GDM1 (cell line): ENCODE measurements at places on chromosomes 1 and 21.

GRCh38 chr1:6208723-6209660, 3.1 kb downstream of the RNF207 start:
- no peak for DNase-seq

DNA sequence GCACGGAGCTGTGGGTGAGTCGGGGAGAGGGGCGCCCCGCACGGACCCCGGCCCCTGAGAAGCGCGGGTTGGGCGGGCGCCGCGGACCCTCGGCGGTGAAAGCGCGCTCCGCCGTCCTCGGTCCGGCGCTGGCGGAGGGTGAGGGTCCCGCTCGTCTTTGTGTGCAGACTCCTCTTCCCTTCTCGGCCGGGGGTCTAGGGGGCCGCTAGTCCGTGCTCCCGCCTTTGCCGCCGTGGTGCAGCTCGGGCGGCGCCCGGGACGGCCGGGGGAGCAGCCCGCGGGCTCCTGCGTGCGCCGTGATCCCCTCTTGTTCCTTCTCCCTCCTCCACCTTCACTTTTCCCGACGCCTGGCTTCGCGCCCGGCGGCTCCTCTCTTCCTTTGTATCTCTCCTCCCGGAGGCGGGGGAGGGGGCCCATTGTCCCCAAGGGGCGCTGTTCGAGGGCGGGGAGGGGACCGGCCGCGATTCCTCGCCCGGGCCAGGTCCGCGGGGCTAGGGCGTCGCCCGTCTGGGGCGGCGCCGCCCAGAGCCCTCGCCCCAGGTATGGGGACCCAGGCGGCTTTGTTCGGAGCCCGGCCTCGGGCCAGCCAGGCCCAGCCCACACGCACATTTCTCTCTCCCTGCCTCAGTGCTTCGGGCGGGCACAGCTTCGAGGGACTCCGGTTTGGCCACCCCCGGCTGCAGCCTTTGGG, 519 bp downstream of the FNBP1L start:
- no peak for DNase-seq

GRCh38 chr1:189819751-189820150, 657.9 kb downstream of the BRINP3 start:
- DNase-seq, result no peak

- DNase-seq, result no peak
Measured at GRCh38 chr21:37453350-37453749, 86.8 kb downstream of the DYRK1A start.
